ENCODE measurements at places on chromosomes 12 and 14.

DNA sequence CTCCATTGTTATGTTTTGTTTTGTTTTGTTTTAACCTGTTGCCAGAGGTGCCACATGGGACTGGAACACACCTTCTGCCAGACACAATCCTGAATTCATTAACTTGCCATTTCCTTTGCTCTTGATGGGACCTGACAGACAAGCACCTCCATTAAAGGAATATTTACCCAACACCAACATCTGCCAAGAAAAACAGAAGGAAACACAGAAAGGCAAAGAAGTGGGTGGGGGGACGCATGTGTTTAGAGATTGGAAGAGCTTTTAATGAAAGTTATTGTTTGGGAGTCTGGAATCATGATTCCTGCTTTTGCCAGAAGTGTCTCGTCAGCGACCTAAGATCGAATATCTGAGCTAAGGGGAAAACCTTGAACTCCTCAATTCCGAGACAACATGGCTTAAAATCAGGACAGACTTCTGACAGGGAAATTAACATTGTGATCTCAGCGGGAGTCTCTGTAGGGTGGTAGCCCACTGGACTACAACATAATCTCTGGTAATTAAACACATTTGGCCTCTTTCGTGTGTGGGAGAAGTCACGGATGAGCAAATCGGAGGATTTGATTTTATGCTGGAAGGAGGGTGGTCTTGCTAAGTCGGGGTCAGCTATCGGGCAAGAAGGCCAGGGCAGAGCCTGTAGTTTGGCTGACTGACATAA is 210.4 kb upstream of the FAR2 start:
- no peaks in the 10 kb centered on the region for H3K27me3 ChIP-seq
- no peak for DNase-seq
- no peaks in the 10 kb centered on the region for H3K4me1 ChIP-seq
- H3K4me3 ChIP-seq: no peak overlapping the region

DNA sequence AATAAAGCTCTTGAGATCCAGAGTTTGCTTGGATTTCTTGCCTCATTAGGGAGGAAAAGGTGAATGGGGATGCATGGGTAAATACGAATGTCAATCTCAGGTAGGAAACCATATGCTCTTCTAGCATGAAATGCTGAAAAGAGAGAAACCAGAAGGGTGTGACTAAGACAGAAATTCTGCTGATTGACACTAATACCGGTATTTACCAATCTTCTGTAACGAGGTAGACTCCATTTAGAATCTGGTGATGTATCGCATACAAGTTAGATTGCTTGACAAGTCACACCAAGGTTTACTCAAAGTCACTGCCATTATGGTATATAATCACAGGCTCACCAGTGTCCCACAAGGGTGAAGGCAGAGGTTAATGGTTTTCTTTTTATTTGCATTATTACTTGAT is 337.9 kb downstream of the NRXN3 start:
- H3K4me1 ChIP-seq: no peaks in the 10 kb centered on the region
- DNase-seq: no peak
- H3K27ac ChIP-seq: no peak overlapping the region
- H3K36me3 ChIP-seq: no peaks in the 10 kb centered on the region
- H3K27me3 ChIP-seq: no peaks in the 10 kb centered on the region

DNA sequence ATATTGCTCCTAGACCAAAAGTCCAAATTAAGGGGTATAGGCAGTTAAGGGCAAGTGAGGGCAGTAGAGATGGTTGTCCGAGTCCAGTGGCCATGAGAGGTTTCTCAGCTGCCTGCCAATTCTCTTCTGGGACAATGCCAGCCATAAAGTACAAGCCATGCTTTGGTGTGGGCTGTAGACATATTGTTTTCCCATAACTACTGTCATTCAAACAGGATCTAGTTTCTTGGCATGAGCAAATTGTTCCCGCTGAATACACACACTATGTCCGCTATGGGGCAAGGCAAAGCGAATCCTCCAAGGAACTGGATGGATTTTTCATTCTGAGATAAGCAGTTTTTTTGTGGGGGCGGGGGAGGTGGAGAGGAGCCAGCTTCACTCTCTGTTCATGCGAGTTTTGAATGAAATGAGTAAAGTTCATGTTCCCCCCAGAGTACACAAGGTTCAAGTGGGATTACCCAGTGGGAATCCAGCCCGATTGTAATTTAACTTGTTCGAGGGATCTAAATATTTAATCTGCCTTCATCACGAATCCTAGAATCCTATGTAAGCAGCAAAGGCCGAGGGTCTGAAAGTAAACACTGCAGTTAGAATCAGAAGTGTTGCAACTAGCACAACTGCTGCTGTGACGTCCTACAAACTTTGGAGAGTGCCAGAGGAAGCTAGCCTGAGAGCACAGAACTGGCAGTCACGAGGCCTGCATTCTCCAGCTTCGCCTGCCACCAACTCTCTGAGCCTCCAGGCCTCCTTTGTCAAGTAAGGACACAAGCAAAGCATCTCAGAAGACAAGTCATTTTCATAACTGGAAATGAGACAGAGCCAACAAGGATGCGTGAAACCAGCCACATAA is 137.0 kb downstream of the CRADD start:
- no peak for DNase-seq
- no peaks in the 10 kb centered on the region for H3K4me1 ChIP-seq
- no peaks in the 10 kb centered on the region for H3K27me3 ChIP-seq
- no peaks in the 10 kb centered on the region for H3K36me3 ChIP-seq

DNA sequence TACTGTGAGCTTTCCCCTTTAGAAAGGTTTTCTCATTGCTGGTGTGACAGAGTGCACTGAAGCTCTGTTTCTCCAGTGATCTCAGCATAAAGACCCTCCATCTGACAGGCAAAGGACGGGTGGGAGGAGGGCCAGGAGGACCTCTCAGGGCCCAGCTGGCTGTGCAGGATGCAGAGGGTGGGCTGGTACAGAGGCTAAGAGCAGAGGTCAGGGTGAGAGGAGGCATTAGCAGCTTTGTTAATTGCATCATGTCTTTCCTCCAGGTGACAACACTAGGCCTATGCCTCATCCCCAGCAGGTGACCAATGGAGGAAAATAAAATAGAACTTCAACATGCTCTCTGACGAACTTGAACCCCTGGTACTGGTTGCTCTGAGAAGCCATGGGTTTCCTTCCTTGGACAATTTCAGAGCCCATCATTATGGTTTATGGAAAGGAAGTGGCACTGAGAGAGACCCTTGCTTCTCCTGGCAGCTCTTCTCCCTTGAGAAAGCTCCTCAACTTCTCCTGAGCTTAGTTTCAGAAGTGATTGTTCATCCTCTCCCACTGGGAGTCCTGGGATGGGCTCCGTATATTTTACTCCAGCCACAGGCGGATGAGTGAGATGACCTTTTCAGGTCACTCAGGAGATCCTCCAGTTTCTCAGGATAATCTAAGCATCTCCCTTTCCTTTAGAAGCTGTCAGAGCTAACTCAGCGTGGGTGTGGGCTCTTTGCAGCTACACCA is 45.8 kb upstream of the ATP23 start:
- peak overlapping the region; percentile 41 for H3K27ac ChIP-seq
- H3K36me3 ChIP-seq: no peaks in the 10 kb centered on the region
- peaks cover 63% of the 10 kb centered on the region for H3K4me1 ChIP-seq
- H3K4me3 ChIP-seq: peak overlapping the region; percentile 29
- peaks cover 5% of the 10 kb centered on the region for H3K27me3 ChIP-seq
- no peak for DNase-seq

DNA sequence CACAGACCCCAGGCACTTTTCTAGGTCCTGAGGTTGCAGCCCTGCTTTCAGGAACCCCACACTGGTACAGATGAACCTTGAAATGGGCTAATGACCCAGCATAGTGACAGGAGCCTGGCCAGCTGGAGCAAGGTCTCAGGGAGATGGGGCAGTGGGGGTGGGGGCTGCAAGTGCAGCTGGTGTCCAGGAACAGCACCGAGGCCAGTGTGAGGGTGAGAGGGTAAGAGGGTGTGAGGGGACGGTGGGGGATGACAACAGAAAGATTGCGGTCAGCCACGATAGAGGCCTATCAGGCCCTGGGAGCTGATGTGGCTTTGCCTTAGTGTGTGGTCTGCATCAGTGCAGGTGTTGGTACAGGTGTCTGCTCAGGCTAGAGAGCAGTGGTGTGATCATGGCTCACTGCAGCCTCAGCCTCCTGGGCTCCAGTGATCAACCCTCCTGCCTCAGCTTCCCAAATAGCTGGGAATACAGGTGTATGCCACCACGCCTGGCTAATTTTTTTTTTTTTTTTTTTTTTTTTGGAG is 59.7 kb downstream of the EP400 start:
- H3K4me3 ChIP-seq: no peak overlapping the region
- no peaks in the 10 kb centered on the region for H3K4me1 ChIP-seq
- DNase-seq: no peak
- H3K36me3 ChIP-seq: peaks cover 85% of the 10 kb centered on the region
- H3K27me3 ChIP-seq: no peaks in the 10 kb centered on the region

DNA sequence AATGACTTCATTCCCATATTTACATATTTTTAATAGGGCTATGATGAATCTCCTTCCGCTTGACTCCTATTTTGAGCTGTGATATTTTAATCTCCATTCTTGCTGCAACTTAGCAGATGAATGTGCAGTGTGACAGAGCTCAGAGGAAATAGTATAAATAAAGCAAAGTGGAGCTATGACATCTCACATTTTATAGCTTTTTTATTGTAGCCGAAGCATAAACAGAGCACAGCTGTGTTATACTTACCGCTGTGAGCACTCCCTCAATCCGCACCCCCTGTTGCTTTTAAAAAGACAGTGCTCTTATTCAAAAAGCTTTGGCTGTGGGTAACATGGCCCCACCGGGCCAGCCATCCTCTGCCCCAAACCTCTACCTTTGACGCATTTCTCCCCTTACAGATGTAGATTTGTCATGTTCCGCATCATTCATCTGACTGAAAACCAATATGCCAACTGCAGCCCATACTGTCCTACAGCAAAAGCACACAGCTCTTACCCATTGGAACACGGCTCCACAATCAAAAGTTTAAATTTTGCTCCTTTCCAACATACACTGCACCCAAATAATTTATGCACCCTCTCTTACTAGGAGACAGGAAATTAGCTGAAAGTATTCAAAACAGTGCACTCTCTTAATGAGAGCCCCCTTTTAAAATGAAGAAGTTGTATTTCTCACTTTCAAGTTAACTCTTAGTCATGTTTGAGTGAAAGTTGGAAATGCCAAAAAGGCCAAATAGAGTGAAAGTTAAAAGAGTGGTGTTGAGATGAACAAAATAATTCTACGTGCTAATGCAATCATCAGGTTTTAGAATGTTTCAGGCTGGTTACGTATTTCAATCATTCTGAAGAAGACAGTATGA is 429.3 kb upstream of the SOX5 start:
- no peaks in the 10 kb centered on the region for H3K27me3 ChIP-seq
- no peaks in the 10 kb centered on the region for H3K36me3 ChIP-seq
- no peak overlapping the region for H3K4me3 ChIP-seq
- H3K27ac ChIP-seq: no peak overlapping the region

- no peaks in the 10 kb centered on the region for H3K4me1 ChIP-seq
- DNase-seq: no peak
- H3K36me3 ChIP-seq: no peaks in the 10 kb centered on the region
- no peak overlapping the region for H3K4me3 ChIP-seq
- no peaks in the 10 kb centered on the region for H3K27me3 ChIP-seq
Measured at GRCh38 chr12:119649202-119649808, 18.6 kb upstream of the PRKAB1 start.

- no peak for DNase-seq
- H3K27me3 ChIP-seq: no peaks in the 10 kb centered on the region
- H3K36me3 ChIP-seq: no peaks in the 10 kb centered on the region
- H3K27ac ChIP-seq: no peak overlapping the region
- H3K4me1 ChIP-seq: peaks cover 6% of the 10 kb centered on the region
Measured at GRCh38 chr14:74516451-74517160, 23.0 kb downstream of the ISCA2 start.

- no peaks in the 10 kb centered on the region for H3K4me1 ChIP-seq
- H3K4me3 ChIP-seq: no peak overlapping the region
- no peak for DNase-seq
Measured at GRCh38 chr14:58118097-58118815, 33.8 kb downstream of the ARMH4 start.

- no peaks in the 10 kb centered on the region for H3K36me3 ChIP-seq
- no peak for DNase-seq
- no peak overlapping the region for H3K27ac ChIP-seq
- H3K27me3 ChIP-seq: peaks cover 25% of the 10 kb centered on the region
- no peak overlapping the region for H3K4me3 ChIP-seq
Measured at GRCh38 chr14:36503771-36504741, 16.0 kb downstream of the NKX2-1 start.

GRCh38 chr12:96719660-96720362 is 187.2 kb upstream of the NEDD1 start:
- no peaks in the 10 kb centered on the region for H3K36me3 ChIP-seq
- peaks cover 7% of the 10 kb centered on the region for H3K4me1 ChIP-seq
- no peaks in the 10 kb centered on the region for H3K27me3 ChIP-seq
- peak overlapping the region; percentile 64 for H3K4me3 ChIP-seq
- DNase-seq: no peak
- peak overlapping the region; percentile 72 for H3K27ac ChIP-seq

DNA sequence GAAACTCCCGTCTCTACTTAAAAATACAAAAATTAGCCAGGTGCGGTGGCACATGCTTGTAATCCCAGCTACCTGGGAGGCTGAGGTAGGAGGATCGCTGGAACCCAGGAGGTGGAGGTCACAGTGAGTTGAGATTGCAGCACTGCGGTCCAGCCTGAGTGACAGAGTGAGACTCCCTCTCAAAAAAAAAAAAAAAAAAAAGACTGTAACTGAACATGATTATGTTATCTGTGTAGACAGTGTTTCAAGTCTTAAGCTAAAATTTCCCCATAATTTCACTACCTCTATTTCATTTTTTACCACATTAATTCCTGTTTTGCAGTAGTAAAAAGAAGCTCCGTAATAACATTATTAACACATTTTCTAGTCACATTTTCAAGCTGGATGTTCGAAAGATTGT is 5.4 kb downstream of the PLBD1 start:
- DNase-seq: no peak
- no peak overlapping the region for H3K4me3 ChIP-seq
- peaks cover 7% of the 10 kb centered on the region for H3K27me3 ChIP-seq
- H3K36me3 ChIP-seq: no peaks in the 10 kb centered on the region
- H3K27ac ChIP-seq: no peak overlapping the region
- H3K4me1 ChIP-seq: peaks cover 7% of the 10 kb centered on the region

- H3K4me1 ChIP-seq: no peaks in the 10 kb centered on the region
- no peak for DNase-seq
- H3K27ac ChIP-seq: no peak overlapping the region
- H3K27me3 ChIP-seq: no peaks in the 10 kb centered on the region
- H3K36me3 ChIP-seq: no peaks in the 10 kb centered on the region
Measured at GRCh38 chr12:68001486-68002466, 12.5 kb downstream of the IFNG-AS1 start.

- peaks cover 27% of the 10 kb centered on the region for H3K4me1 ChIP-seq
- H3K27me3 ChIP-seq: no peaks in the 10 kb centered on the region
- no peak overlapping the region for H3K4me3 ChIP-seq
- peak overlapping the region; percentile 66 for H3K27ac ChIP-seq
- no peak for DNase-seq
- H3K36me3 ChIP-seq: peaks cover 4% of the 10 kb centered on the region
Measured at GRCh38 chr14:35285168-35286002, 6.8 kb upstream of the PSMA6 start.

Measured in T-cell (primary cell).